ENCODE measurements at places on chromosomes 6 and 20.

GRCh38 chr6:159935065-159935464 is 33.8 kb upstream of the IGF2R start:
- no peak for DNase-seq

DNA sequence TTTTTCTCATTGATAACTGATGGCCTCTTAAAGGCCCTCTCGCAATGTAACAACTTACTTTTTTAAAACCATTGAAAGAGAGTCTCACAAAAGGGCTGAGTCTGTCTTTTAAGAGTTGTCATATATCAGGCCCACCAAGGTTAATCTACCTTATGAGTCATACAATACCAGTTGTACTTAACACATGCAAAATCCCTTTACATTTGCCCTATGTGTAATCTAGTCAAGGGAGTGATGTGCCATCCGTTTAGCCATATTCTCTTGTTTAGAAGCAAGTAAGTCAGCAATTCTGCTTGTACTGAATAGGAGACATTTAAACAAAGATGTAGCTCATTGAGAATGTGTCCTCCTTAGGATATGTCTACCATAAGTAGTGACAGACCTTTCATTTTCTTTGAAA is 143.7 kb downstream of the TENT5A start:
- no peak for DNase-seq

DNA sequence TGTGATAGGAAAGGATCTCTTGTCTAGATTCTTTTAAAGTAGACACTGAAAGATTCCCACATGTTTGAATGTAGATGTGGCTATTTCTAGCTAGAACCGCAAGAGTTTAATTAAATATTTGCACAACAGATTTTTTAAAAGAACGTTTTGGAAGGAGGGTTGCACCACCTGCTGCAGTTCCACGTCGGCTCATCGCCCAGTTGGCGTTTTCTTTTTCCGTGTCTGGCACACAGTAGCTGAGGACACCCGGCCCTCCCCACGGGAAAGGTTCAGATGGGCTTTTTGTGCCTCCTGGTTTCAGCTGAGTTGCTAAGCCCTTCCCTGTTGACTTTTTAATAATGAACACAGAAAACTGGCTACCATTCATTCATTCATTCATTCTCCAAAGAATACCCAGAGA is 41.8 kb upstream of the DOK5 start:
- DNase-seq: no peak

DNA sequence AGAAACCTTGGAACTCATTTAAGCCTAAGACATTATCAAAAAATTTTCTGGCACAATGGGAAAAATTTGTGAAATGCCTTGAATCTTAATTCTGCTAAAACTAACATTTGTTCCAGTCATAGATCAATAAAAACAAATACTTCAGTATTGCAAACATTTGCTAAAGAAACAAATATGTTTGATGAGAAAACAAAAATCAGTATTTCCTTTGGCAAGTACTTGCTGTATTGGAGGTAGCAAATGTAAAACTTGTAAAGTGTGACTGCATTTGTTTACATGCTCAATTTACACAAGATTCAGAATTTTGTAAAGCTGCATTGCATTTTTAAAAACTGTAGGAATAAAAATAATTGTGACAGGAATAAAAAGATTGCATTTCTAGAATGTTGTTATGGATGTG is 183.1 kb downstream of the HS3ST5 start:
- DNase-seq: no peak

DNA sequence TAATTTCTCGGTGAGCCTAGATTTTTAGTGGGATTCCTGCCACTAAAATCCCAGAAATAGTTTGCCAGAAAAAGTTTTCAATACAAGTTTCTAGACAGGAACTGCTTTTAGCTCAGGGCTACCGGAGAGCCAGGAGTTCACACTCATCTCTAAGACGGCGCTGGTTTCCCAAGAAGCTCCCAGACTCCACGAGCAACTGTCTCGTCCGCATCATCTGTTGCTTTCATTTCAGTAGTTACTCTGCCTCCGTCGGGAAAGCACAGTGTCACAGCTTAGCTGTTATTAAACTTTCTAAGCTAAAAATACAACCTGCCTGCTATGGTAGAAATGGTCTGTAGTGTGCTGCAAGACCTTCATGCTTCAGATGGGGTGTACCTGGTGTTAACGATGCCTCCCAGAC is 197.3 kb upstream of the SNX9 start:
- no peak for DNase-seq
